ENCODE measurements at places on chromosomes 16 and 17.

DNA sequence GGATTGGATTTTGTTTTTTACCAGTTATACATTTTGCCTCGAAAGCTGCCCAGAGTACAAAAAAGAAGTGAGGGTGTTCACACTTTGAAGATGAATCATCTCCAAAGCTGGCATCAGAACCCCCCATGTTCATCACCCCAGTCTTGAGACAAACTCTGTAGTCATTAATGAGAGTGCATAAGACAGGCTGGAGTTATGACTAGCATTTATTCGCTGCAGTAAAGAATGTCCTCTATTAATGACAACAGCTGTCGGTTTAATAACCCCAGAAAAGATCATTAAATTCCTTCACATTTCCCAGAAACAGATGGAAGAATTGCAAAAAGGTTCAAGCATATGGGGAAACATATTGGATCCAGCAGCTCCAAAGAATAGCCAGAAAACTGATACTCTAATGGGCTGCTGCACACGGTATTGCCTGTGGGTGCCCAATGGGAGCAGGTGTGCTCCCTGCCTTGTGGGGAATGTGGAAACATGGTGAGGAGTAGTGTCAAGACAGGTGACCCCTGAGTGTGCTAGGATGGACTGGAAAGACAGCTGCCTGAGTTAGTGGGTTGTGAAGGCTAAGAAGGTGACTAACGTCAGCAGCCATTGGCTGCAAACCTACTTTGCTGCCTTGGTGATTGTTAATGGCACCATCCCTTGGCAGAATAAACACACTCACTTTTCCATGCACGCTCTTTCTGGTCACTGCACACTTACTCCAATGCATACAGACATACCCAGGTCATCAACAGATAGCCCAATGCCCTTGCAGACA, 81.9 kb downstream of the AIPL1 start:
- H3K27me3 ChIP-seq: no peaks in the 10 kb centered on the region
- no peaks in the 10 kb centered on the region for H3K36me3 ChIP-seq
- no peak for DNase-seq
- H3K4me3 ChIP-seq: no peak overlapping the region

DNA sequence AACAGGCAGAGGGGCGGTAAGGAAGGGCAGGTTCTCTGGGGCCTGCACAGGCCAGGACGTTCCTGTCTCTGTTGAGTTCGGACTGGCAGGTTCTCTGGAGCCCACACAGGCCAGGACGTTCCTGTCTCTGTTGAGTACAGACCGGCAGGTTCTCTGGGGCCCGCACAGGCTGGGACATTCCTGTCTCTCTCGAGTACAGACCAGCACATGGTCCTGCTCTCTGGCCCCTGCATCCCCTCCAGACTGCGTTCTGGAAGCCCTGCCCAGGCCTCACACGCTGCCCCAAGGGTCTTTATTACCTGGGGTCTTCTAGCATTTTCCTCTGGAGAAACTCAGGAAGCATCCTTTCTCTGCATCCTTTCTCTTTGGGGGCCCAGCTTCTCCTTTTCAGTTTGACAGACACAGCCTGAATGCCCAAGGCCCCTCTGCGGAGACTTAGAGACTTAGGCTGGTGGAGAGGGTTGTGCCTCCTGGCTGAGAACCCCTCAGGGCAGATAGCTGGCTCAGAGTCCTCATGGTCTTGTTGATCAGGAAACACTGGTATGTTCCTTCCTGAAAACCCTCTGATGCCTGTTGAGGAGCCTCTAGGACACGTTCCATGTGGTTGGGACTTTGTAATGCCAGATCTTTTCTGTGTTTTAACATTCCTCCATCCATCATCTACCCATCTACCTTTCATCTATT, 18.0 kb upstream of the GSE1 start:
- no peak overlapping the region for H3K27ac ChIP-seq
- no peak overlapping the region for H3K4me3 ChIP-seq
- H3K27me3 ChIP-seq: no peaks in the 10 kb centered on the region

DNA sequence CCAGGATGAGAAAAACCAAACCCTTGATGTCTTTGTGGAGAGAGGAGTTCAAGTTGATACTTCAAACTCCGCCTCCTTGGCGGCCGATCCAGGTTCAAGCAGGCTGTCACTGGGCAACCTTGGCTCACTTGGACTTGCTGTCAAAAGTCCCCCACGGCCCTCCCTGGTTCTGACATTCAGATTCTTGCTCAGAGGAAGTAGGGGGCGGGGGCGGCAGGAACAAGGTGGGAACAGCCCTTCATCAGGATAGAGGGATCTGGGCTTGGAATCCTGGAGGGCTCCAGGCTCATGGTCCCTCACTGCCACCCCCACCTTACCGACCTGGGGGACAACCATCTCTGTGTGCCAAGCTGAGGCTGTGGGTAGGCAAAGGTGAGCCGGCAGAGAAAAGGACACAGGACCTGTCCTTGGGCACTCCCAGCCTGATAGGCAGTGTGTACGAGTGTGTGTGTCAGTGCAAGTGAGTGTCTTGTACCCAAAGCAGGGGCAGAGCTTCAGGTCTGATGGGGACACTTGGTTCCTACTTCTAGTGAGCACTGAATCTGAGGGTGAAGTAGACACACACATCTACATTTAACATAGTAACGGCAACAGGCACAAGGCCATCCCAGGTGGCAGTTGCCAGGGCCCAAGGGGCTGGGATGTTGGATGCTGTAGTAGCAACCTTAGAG, 6.6 kb upstream of the TSPOAP1 start:
- peaks cover 4% of the 10 kb centered on the region for H3K27me3 ChIP-seq
- H3K27ac ChIP-seq: peak overlapping the region; percentile 99
- peaks cover 16% of the 10 kb centered on the region for H3K36me3 ChIP-seq
- H3K4me1 ChIP-seq: peaks cover 59% of the 10 kb centered on the region

- H3K27me3 ChIP-seq: no peaks in the 10 kb centered on the region
- peak within 1 kb of the TSS; percentile 3 for H3K27ac ChIP-seq
- H3K4me1 ChIP-seq: peaks cover 44% of the 10 kb centered on the region
- no peak within 1 kb of the TSS for H3K4me3 ChIP-seq
- no peaks in the 10 kb centered on the region for H3K36me3 ChIP-seq
- no peak for DNase-seq
These were observed at the start of gene CD19 for GRCh38 chr16:28931801-28932225. CD19 (plus strand) TSS chr16:28931971; CDS start chr16:28932001, 30 bp downstream.

DNA sequence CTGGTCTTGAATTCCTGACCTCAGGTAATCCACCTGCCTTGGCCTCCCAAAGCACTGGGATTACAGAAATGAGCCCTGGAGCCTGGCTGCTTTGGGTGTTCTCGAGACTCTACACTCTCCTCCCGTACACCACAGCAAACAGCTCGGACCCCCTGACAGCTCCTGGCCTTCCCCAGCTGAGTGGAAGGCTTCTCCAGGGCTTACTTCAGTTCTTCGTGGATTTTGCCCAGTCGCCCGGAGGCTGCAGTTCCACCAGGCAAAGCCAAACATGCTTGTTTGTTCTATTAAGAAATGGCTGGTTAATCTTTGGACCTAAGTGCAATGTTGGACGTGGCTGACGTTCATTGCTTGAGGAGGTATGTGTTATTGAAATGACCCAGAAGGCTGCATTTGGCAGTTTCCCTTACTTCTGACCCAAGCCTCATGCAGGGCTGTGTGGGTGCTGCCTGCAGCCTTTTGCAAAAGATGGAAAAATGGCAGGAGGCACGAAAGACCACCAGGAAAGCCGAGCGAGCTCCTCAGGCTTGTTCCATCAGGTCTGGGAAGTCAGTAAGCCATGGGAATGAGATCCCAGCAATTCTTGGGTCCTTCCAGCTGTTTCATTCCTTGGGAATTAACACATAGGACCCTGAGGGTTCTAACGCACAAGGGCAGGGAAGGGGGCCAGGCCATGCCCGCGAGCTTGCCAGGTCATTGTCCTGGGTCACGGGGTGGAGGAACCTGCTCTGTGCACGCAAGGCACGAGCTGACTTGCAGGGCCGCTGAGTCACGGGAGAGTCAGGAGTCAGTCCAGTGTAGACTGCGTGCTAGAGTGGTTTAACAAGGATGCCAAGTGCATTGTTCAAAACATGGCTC, 23.9 kb upstream of the KLHDC4 start:
- no peak overlapping the region for H3K4me3 ChIP-seq
- H3K27me3 ChIP-seq: no peaks in the 10 kb centered on the region
- no peak overlapping the region for H3K27ac ChIP-seq
- H3K4me1 ChIP-seq: no peaks in the 10 kb centered on the region
- H3K36me3 ChIP-seq: no peaks in the 10 kb centered on the region

DNA sequence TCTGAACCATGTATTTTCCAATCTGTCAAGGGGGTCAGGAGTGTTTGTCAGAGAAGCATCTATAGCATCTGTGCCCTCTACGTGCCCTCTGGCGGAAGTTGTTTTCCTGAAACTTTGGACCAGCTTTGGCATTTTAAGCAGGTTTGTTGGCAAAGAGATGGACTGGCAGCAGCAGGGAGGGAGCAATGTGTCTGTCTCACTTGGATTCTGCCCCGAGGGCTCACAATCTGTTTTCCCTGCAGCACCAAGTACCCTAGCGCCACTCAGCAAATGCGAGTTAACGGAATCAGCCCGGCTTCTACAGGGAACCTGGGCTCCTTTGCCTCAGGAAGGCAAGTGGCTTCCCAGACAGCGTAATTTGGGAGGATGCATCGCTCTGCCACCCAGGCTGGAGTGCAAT, 17.4 kb downstream of the DUSP14 start:
- H3K36me3 ChIP-seq: peaks cover 1% of the 10 kb centered on the region
- no peak for DNase-seq
- no peak overlapping the region for H3K27ac ChIP-seq
- no peaks in the 10 kb centered on the region for H3K27me3 ChIP-seq

GRCh38 chr16:81719993-81720392, 59.1 kb upstream of the PLCG2 start:
- H3K36me3 ChIP-seq: no peaks in the 10 kb centered on the region
- peaks cover 4% of the 10 kb centered on the region for H3K4me1 ChIP-seq

DNA sequence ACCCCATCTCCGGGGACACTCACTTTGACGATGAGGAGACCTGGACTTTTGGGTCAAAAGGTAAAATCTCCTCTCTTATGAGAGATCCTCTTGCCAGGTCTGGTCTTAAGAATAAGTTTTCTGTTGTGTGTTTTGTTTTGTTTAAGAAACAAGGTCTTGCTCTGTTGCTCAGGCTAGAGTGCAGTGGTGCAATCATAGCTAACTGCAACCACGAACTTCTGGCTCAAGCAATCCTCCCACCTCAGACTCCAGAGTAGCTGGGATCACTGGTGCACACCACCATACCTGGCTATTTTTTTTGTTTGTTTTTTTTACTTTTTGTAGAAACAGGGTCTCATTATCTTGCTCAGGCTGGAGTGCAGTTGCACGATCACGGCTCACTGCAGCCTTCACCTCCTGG, 4.1 kb downstream of the MMP25 start:
- H3K27ac ChIP-seq: no peak overlapping the region
- no peak for DNase-seq
- no peak overlapping the region for H3K4me3 ChIP-seq
- peaks cover 60% of the 10 kb centered on the region for H3K27me3 ChIP-seq
- peaks cover 8% of the 10 kb centered on the region for H3K36me3 ChIP-seq
- H3K4me1 ChIP-seq: peaks cover 3% of the 10 kb centered on the region

DNA sequence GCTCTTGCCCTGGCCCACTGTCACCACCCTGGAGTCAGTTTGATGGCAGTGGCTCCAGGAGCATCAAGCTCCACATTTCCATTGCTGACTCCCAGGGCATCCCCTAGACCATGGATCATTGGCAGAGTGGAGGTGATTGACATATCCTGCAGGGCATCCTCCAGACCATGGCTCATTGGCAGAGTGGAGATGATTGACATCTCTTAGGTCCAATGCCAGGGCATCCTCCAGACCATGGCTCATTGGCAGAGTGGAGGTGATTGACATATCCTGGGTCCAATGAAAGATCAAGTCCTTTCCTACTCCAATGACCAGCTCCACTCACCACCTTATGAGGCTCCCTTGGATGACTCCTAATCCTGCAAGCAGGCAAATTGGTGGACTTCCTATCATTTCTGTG, 174.3 kb upstream of the NLRP1 start:
- no peak for DNase-seq
- H3K36me3 ChIP-seq: no peaks in the 10 kb centered on the region
- no peaks in the 10 kb centered on the region for H3K4me1 ChIP-seq
- H3K27me3 ChIP-seq: no peaks in the 10 kb centered on the region
- H3K27ac ChIP-seq: no peak overlapping the region

DNA sequence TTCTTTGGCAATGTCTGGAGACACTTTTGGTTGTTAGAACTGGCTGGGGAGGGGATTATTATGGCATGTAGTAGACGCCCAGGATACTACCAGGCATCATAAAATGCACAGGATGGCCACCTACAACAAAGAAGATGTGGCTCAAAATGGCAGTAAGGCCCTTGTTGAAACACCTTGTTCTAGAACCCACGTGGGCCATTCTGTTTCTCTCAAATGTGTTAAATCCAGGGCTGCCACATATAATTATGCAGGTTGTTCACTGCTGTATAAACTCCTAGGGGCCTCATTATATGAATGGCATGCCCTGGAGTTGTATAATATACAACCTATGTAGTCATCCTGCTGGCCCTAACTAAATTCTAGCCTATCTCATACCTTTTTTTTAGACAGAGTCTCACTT, 123.5 kb upstream of the HAS3 start:
- no peaks in the 10 kb centered on the region for H3K27me3 ChIP-seq
- H3K4me3 ChIP-seq: no peak overlapping the region
- H3K27ac ChIP-seq: no peak overlapping the region
- no peak for DNase-seq

GRCh38 chr17:34739386-34739785, 160.0 kb downstream of the TMEM132E start:
- DNase-seq: no peak
- H3K4me3 ChIP-seq: no peak overlapping the region
- H3K36me3 ChIP-seq: no peaks in the 10 kb centered on the region
- H3K4me1 ChIP-seq: no peaks in the 10 kb centered on the region

DNA sequence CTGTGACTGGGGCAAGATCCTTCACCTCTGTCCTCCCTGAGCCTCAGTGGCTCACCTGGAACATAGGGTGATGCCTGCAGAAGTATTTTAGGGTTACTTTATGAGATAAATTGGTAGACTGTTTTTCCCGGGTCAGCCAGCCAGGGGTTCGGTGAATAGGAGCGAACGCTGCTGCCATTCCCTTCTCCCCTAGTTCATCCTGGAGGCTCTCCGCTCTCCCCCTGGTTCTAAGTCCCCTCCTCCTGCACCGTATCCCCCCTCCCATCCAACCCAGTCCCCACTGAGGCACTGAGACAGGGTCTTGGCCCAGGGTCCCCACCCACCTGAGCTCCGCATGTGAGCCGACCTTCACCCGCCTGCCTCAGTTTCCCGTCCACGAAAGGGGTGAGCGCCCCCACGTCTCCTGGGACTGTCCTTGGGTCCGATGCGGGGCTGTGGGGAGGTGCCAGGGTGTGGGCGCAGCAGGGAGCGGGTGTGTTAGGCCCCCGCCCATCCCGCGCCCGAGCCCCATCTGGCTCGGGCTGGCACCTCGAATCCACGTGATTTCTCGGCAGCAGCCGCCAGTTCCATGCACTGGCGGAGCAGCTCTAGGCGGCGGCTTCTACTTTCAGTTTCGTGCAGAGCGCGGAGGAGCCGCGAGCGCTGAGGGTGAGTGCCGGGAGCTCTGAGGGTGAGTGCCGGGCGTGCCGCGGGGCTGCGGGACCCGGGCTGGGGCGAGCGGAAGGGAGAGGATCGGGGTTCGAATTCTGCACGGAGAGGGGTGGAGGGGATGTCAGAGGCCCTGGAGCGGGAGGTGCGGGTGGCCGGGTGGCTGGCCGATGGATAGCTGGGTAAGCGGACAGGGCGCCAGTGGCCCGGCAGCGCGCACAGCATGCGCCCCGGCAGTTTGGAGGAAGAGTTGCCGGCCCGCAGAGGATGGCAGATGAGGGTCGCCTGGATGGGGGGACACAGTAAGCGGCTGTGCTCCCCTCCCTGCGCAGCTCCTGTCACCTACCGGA, at the start of gene NLRC5:
TSS of gene NLRC5 (plus strand) at position 610 of the 998 bp plus-strand sequence. CDS start 31,156 bp downstream, outside the sequence.
- peak; percentile 50 for DNase-seq
- no peaks in the 10 kb centered on the region for H3K27me3 ChIP-seq
- peak within 1 kb of the TSS; percentile 66 for H3K4me3 ChIP-seq
